GOT3 (cell line): ENCODE measurements at places on chromosomes 5 and 9.

- DNase-seq: no peak
Observed at GRCh38 chr9:32706725-32707100, 71.2 kb upstream of the TAF1L start.

DNA sequence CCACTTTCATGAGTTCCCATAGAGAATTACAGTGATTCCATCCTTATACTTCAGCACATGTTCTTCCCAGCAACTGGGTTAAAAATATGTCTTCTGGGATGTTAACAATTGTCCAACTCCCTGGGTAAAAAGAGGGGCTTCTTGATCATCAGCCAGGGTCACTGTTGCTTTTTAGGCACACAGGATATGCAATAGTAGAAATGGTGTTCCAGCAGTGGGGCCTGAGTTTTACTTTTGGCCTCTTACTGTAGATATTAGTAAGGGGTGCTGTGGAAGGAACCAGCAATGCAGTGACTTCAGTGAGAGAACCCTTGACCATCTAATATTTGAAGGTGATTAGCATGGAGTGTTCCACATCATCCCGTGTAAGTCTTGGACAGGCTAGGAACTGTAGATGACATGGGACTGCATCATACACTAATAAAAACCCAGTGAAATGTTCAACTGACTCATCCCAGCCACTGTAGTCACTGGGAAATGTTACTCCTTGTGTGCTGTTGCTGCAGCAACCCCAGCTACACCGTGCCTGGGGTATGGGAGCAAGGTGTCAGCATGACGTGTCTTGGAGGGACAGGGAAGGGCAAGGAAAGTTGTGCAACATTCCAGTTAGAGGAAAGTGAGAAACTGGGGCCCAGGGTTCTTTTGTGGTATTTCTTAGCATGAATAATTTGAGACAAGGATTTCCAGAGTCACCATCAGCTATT is 610.9 kb downstream of the RAB3C start:
- peak; percentile 71 for DNase-seq

DNA sequence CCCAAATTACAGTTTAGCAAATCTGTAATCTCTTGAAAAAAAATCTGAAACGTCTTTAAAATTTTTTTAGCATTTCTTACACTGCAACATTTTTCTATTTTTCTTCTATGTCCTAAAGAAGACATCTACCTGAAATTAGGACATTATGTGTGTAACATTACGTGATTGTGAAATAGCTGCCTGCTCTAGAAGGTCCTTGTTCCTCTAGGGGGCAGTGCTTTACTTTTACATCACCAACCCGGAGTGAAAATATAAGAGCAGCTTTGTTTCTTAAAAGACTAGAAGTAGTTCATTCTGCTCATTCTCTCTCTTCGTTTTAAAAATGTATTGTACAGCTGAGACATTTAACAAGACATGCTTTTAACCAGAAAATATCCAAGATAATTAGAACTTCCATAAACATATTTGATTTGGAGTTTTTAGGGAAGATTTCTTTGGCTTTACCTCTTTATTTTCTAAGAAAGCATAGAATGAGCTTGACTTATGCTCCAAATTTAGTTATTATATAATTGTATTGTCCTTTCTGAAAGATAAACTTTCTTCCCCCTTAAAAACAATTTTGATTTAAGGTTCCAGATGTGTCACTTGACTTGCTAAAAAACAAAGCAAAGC is 48.1 kb upstream of the RIOK2 start:
- no peak for DNase-seq

DNA sequence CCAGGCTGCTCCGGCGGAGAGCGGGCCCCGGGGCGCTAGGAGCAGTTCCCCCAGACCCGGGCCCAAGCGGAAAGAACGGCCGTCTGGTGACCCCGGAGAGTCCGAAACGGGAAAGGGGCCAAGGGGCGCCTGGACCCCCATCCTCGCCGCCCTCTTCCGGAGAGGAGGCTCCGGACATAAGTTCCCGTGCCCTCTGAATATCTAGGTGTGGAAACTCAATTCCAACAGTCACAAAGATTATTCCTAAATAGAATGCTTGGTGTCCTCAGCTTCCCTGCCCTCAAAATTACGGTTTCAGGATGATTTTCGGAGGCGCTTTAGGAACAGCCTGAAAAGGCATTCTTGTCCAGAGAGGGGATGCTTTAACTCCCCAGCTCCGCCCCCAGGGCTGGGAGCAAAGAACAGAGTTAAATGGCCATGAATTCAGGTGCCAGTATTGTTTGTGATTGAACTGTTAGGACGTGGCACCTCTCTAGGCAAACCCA is 681 bp upstream of the LHFPL2 start:
- no peak for DNase-seq

DNA sequence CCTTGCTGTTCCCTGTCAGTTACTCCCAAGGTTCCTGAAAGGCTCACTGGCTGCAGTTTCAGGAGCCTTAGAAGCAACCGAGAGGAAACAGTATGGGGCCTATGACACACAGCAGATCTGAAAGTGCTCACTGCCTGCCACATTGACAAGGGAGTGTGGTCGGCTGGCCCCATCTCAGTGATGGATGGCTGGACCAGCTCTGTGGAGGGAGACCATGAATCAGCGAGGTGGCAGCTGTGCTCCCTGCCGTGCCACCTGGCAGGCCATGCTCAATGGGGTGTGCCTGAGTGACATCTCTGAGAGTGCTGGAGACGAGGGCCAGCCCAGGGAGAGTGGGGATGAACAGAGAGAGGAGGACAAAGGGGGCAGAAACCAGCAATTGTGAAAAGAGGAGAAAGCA is 49.1 kb downstream of the DOCK2 start:
- no peak for DNase-seq

GRCh38 chr9:134355561-134356279 is 29.5 kb downstream of the RXRA start:
- DNase-seq: no peak

DNA sequence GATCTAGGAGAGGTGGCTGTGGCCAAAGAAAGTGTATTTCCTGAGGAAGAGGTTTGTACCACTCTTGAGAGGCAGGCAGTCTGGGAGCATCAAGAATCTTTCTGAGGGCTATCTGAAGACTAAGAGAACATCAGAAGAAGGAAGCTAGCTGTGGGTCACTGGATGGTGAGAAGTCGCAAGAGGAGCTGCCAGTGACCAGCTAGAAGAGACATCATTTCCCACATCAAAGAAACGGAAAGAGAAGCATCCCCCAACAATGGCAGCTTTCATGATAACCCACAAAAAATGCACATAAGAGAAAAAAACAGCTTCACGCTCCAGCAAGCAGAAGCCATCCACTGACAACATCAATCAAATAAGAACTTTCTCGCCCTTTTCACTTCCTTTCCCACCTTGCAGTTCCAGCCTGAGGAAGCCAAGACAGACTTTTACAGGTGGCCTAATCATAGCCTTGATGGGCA is 25.0 kb upstream of the CEP78 start:
- DNase-seq: no peak

DNA sequence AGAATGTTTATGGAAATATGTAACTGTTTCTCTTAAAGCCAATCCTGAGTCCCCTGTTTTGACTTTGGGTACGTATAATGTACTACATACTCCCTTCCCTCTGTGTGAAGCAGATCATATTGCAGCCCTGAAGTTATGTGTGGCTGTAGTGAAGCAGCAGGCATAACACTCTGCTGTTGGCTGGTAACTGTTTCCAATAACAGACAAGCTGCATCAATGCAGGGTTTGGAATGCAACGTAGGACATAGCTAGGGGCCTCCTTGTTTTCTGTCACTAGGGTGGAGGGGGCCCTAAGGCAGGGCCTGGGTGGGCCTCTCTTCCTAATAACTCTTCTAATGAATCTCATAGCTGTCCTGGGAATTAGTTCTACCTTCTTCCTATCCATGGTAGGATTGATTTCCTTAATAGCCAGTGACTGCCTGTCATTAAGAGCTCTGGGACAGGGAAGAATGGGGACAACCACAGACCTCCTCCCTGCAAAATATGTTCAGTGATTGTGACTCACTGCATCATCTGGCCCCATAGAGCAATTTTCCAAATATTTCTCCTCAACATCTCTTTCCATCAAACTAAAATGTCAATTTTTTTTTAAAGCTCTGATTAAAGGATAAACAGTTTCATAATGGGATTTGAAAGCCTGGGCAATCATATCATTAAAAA is 129.6 kb upstream of the HMHB1 start:
- DNase-seq: no peak

- DNase-seq: no peak
Observed at GRCh38 chr9:757246-757881, 84.1 kb upstream of the DMRT1 start.

DNA sequence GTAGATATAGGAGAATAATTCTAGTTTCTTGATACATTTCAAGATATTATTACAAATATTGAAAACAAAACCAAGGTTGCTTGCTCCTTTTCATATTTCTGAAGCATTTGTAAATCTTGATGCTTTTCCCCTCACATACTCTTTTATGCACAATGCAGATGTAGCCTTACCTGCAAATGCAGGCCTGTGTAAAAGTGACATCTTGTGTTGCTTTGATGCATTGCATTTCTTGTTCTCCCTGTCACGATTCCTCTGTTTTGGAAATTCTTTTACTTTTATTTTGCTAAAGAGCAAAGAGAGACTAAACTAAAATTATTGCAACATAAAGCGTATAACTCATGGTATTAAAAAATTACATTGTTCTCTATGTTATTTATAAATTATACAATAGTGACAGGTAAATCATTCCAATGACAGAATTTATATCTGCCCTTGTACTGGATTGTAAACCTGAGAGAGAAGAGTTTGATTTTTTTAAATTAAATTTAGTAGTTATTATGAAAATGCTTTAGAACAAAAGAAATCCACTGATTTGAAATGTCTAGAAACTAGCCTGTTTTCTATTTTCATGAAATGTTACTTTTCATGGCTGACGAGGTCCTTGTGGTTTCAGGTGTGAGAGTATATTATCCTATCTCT is 970.0 kb downstream of the MAT2B start:
- DNase-seq: no peak

GRCh38 chr5:134224888-134225779 is 739 bp downstream of the PPP2CA start:
- no peak for DNase-seq

- no peak for DNase-seq
Observed at GRCh38 chr9:134807716-134808446, 72.7 kb upstream of the FCN2 start.

- DNase-seq: no peak
Observed at GRCh38 chr9:116124472-116125040, 29.0 kb upstream of the PAPPA start.

GRCh38 chr9:109083813-109084405 is 35.8 kb downstream of the TMEM245 start:
- DNase-seq: no peak

GRCh38 chr9:113800276-113800675 is 75.8 kb upstream of the ZNF618 start:
- DNase-seq: no peak

- DNase-seq: no peak
Observed at GRCh38 chr9:97895211-97895610, 27.1 kb downstream of the TRMO start.

DNA sequence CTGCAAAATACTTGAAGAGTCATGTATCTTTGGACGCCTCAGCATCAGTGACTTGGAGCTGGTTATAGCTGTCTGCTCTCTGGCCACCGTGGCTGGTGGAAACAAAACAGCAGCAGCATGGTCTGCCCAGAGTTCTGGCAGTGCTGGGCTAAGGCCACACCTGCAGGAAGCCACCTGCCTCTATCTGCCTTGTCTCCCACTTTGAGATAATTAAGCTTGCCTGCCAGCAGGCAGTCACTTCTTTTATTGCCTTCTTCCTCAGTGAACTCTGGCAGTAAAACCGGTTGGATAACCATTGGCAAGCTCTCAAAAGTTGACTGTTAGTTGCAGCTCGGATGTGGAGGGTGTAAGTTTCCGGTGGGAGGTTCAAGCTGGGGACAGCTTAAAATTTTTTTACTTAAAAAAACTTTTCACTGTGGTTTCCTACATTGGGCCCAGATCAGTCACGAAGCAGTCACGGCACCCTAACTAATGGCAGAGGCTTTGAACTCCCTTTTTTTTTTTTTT is 4.9 kb downstream of the SMIM3 start:
- DNase-seq: no peak
